Hematopoietic multipotent progenitor cell treated with erythropoietin and hydrocortisone succinate and interleukin-3 and kit ligand, for 8 days (in vitro differentiated cells): ENCODE measurements at places on chromosomes 11 and 22.
A peak's percentile ranks its signal among the peaks of the same experiment; 100 is the strongest.

- no peak for DNase-seq
Observed at GRCh38 chr22:37747080-37747714, 50.3 kb downstream of the TRIOBP start.

- peak; percentile 58 for DNase-seq
Observed at GRCh38 chr22:19723983-19724827, 866 bp downstream of the GP1BB start.

DNA sequence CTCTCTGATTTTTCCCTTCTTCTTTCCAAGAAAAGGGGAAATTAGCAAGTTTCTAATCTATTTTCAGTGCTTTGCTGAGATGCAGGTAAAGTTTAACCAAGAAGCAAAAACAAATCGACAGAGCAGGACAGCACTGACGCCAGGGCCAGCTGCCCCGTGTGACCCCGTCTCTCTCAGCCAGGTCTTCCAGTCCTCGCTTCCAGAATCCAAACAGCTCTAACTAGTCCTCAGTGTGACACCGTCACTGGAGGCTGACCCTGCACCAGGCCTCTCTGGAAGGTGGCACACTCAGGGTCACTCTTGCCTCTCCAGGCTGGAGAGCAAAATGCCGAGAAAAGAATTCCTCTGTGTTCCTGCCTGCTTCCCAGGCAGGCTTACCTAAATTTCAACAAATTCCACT, 44.8 kb downstream of the SHANK2 start:
- no peak for DNase-seq

DNA sequence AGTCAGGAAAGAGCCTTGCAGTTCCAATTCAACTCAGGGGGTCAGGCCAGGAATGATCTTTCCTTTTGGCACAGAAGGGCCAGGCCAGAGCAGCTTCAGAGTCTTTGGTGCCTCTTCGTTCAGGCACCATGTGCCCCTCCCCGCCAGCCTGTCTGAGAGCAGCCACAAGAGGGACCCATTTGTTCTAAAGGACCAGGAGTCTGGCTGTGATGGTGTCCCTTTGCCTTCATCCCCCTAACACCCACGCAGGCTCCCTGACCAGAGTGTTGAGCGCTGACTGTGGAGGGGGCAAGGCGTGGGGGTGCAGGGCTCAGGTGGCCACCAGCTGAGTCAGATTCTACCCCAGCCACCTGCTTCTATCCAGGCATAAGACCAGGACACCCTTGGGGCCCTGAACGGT, 156.4 kb downstream of the TTC17 start:
- DNase-seq, result peak; percentile 18

GRCh38 chr11:110830747-110831146, 118.5 kb upstream of the ARHGAP20 start:
- no peak for DNase-seq
